ENCODE measurements at places on chromosomes 13 and 19.

GRCh38 chr19:29927944-29928625 lies 14.0 kb upstream of the URI1 start:
- DNase-seq, result no peak

- no peak for DNase-seq
Measured at GRCh38 chr13:44064357-44064756, 184.7 kb downstream of the LACC1 start.

DNA sequence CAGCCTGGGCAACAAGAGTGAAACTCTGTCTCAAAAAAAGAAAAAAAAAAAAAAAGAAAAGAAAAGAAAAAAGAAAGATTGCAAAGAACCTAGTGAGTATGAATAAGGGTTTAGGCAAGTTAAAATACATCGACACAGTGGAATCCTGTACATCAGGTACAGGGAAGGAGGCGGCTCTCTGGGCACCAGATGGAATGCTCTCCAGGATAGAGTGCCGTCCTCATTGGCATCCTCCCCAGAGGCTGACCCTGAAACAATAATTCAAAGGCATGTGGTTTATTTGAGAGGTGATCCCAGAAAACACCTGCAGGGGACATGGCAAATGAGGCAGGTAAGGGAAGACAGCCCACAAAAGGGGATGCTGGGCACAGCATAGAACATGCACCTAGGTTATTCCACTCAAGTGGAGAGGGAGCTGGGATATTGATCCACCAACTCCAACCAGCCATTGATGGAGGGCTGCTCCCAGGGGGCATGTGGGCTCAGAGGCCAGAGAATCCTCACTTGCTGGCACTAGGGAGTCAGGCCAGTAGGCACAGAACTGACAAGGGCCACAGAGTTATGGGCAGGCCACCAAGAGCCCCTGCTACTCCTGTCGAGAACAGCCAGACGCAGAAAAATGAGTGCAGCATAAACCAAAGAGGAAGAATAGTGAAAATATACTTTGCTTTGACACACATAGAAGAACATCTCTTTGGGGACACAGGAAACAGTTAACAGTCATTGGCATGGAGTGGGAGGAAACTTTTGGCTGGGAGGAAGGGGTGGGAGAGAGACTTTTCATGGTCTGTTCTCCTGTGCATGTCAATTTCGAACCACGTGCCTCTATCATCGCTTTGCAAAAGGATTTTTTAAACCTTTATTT lies 4.2 kb downstream of the TSPAN16 start:
- DNase-seq, result no peak

DNA sequence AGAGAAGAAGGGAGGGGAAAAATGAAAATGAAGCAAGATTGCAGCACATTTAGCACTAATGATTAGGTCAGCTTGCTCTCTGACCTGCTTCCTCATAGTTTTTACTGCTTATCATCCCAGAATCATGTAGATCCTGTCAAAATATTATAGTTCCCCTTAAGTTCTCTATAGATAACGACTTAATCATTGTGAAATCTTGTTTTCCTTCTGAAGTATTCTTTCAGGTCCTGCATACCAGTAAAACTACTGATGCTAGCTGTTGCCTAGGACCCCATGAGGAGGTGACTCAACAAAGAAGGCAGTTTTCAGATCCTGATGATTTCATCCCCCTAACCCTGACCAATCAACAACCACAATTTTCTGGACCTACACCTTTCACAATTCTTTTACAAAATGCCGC lies 1131.7 kb downstream of the SLITRK5 start:
- no peak for DNase-seq

- DNase-seq, result no peak
Measured at GRCh38 chr19:36527873-36528193, 238 bp downstream of the ZNF260 start.

GRCh38 chr19:50854636-50855410 lies at the start of gene KLK3:
TSS of gene KLK3 (plus strand) at chr19:50854915. CDS start at chr19:50854956, 41 bp downstream.
- no peak for DNase-seq

DNA sequence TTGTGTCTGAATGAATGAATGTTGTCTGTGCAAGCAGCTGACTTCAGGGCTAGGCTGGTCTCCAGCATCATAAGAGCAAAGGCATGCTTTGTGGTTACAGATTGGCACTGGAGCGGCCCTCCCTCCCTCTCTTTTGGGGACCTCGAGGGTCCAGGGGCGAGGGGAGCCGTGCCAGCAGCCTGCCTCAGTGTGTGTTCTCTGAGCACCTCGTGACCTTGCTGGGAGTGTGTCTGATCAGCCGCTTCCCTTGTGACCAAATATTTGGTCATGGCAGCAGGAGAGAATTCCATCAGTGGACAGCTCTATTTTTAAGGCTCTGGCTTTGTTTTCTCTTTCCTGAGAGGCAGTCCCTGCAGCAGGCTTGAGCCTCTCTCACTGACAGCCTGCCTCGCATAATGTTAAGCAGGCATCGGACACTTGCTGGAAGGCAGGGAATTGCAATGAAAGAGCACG lies 329.7 kb downstream of the UQCRFS1 start:
- DNase-seq, result no peak

GRCh38 chr19:7888145-7888825 lies at the start of gene LRRC8E:
TSS of gene LRRC8E (plus strand) at chr19:7888510. CDS start at chr19:7895604, 7,094 bp downstream.
- DNase-seq, result peak; percentile 55

GRCh38 chr13:109146912-109147647 lies 517.7 kb downstream of the MYO16 start:
- DNase-seq, result no peak
